AG08396 (cell line): ENCODE measurements at places on chromosomes 4 and X.
A peak's percentile ranks its signal among the peaks of the same experiment; 100 is the strongest.

- DNase-seq = no peak
These were observed 24.6 kb upstream of the PDLIM3 start for GRCh38 chr4:185559915-185560281.

DNA sequence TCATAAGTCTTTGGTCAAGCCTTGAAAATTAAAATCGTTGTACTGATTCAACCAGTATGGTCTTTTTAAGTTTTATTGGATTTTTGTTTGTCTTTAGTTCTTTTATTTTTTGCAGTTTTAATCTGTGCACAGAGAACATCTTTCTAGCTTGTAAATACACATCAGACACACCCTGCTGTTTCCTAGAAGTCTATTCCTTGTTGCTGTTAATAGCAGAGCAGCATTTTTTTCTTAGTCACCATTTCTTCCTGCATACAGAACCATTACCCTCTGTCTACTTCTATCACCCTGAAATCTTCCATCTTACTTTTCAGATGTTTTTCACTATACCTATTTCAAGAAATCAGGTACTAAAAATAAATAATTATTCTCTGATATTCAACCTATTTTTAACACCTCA, 375.4 kb downstream of the GRID2 start:
- no peak for DNase-seq

DNA sequence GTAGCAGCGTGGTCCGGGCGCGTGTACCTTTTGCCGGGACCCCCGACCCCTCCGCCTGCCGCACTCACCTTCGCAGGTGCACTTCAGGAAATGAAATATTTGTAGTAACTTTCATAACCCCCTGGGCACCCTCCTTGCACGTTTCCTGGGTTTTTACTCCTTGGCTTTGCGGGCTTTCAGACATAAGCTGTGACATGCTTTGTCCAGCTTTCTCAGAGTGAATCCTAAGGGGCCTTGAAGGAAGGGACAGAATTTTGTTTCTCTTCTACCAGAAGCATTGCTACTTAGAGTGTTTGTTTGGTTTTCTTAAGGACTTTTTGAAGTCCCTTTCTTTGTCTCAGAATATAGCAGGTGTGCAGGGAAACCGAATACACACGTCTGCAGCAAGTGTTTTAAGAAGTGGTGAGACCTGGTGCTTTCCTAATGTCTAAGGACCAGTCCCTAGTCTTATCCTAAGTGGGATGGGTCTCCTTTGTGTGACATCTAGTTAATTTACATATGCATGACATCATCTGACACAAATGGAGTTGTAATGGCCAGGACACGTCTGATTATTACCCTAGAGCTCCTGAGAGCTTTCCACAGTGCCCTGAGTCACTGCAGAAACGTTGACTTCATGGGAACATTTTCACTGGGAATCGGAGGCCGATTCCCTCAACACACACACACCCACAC, 1.3 kb downstream of the FAM149A start:
- no peak for DNase-seq

DNA sequence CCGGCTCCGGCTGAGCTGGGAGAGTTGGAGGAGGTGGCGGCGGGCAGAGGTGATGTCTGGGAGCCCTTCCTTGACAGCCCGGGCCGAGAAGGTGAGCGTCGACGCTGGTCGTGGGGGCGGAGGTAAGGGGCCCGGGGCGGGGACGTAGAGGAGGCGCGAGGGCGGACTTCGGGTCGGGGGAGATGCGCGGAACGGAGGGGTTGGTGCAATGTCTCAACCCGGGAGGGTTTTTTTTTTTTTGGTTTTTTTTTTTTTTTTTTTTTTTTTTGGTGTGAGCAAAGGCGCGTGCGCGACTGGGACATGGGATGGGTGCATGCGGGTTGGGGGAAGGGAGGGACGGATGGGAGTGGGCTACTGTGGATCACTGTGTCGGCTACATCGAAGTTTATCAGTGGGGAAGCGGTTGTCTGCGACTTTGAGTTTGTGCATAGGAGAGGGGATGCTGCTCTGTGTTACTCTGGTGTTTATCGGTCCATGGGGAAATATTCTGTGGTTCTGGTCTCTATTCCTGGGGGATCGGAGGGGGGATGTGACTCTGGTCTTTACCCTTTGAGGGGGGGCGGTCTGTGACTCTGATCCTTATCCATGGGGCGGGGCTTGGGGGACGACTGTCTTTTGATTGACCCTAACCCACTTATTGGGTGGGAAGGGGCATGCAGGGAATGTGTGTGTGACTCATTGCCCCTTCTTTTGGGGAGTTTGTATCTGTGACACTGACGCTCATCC, 537 bp downstream of the RBM10 start:
- DNase-seq = peak; percentile 46

- peak; percentile 46 for DNase-seq
These were observed 45.6 kb downstream of the SH3RF1 start for GRCh38 chr4:169225058-169225751.

DNA sequence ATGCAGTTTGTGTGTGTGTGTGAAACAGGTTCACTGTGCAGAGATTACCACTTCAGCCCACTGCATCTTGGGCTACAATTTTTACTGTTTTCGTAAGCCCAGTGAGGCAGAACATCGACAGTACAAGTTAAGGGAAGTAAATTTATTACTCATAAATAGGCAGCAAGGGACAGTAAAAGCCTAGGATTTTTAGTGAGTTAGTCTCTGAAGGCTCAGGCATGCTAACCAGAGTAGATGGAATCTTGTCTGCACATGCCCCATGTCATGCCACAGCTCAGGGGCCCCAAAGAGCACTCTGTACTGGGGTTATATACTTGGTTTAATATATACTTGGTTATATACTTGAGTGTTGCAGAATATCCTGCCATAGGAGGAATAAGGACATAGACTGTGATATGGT, 825.7 kb downstream of the TECRL start:
- no peak for DNase-seq

DNA sequence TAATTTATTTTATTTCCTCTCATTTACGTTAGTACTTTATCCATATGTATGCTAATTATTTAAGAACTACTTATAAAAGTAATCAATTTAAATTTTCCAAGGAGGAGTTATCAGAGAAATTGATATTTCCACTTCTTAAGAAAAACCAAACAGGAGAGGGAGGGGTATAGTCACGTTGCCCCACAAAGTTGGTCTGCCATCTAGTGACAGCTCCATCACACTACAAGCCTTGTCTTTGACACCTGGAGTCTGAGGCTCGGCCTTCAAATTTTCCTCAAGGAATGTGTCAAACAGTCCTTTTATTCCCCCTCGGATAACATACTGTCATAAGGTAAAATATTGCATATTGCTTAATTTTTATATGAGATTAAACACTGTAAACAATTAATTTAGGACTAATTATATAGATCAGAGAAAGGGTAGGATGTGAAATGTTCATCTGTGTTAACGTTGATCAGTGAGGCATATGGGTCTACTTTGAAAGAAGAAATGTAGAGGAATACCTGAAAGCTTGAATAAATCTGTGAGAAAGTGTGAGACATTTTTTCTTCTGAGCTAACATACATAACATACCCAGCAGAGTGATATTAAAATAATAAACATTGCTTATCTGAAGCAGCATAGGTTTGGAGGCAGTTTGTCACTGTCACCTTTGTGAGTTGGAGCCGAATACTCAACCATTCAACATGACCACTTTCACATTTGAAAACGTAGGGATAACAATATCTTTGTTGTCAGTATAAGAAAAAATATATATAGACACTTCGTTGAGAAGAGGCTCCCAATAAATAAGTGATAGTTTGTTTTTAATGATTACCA, 114.4 kb downstream of the GLRA3 start:
- DNase-seq = peak; percentile 20
